Fibroblast of lung (primary cell): ENCODE measurements at places on chromosomes 16 and 17. TPM values are rescaled to one million over a fixed set of nuclear protein-coding genes. Genes with fewer than 3 reads are reported as not detected.

DNA sequence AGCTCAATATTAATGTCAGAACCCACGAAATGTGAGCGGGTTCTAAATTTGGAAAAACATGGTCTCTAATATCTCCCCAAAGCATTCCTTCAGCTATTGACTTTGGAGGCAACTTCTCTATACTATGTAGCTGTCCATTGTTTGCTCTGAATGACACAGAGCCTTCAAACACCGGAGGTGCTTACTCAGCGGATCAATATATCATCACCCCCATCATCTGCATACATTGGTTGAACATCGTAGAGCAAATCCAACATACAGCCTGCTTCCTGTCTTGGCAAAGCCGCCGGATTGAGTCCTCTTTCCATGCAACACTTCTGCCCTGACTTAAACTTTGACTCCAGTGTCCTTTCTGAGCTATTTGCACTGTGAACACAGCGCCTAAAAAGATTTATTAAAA is 61.3 kb downstream of the C17orf67 start:
- DNase-seq, result no peak

DNA sequence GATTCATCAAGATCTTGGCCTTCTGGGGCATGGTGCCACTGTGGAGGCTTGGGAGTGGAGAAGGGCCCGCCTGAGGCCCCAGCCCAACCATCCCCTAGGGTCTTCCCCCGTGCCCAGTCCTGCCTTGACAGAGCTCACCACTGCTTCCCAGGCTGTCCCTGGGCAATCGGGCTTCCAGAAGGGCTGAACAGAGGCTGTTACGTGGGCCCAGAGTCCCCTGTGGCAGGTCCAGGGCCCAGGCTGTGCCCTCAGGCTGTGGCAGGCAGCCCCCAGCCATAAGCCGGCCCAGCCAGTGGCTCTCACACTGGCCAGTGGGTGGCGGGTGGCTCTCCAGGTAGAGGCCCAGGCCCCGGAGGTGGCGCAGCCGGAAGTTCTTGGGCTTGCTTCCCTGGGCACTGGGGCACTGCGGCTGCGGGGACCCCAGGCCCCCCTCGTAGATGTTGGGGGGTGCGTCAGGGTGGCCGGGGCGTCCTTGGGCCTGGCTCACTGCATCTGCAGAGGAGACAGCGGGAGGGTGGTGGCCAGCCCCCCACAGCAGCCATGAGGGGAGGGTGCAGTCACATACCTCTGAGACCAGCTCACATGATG is 809 bp downstream of the C16orf90 start:
- no peak for DNase-seq

DNA sequence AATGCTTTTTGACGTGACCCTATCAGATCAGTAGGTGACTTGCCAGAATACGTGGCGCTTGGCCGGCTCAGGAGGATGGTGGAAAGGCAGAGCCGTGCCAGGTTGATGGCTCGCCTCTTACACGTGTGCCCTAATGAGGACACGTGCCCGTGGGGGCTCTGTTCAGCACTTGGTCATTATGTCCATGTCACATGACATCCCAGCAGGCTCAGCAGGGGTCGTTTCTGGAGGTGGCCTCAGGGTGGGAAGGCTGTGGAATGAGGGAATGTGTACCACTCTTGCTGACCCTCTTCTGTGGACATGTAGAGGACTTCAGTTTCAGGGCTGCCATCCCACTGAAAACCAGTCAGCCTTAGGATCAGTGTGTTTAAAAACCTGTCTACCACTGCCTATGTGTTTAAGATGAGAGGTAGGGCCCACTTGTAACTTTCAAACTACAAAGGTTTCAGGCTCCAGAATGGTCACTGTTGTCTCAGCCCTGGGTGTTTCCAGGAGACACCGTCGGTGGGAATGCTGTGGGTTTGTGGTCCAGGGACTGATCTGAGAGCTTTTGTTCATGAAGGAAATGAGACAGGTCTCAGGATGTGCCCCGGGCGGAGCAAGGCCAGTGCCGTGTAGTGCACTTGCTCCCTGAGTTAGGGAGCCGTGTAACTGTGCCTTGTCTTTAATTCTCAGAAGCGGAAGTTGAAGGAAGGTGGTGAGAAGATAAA is 12.1 kb downstream of the UBN1 start:
- no peak for DNase-seq

Gene CETP
- not detected in 2 replicates for total RNA-seq

- no peak for DNase-seq
Observed at GRCh38 chr16:47734081-47734857, 273.1 kb downstream of the PHKB start.

- DNase-seq, result no peak
Observed at GRCh38 chr17:45432405-45433158, at the start of gene ARHGAP27. ARHGAP27 (minus strand) TSS chr17:45432870; CDS start chr17:45430279, 2,591 bp downstream.

- DNase-seq, result no peak
Observed at GRCh38 chr17:78882540-78883088, 20.4 kb downstream of the CEP295NL start.

Gene RAC3
- 5.6 and 6.6 TPM in 2 replicates for total RNA-seq

Gene GCGR
- total RNA-seq, result not detected in 2 replicates

Gene SLC25A10
- 2.8 and 5.8 TPM in 2 replicates for total RNA-seq

DNA sequence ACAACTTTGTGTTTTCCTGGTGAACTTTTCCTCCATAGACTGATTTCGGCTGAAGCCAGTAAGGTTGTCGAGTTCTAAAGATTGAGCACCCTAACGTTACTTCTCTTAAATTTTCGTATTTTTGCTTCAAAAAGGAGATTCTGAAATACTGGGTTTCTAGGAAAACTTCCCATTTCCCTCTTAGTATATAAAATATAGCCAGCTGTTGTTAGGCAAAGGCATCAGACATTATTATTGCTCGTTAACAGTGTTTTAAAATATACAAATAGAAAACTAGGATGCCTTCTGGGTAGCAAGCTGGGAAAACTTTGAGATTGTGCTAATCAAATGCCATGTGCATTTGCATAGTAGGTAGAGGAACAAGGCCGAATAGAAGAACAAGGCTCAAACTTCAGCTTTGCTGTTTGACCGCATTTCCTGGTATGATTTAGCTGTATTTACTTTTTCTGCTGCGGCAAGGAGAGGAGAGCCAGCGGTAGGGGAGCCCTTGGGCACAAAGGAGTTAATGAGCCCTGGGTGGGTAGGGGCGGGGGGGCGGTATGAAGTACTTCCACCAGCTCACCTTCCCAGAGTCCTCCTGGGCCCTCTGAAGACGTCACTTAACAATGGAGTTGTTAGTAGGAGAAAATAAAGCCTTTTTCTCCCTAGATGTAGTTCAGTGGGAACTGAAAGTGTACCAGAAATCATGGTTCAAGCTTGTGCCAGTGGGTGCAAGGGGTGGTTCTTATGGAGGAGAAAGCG is 151.9 kb downstream of the MSI2 start:
- DNase-seq, result peak; percentile 42

Gene SCNN1B
- not detected in 2 replicates for total RNA-seq

Gene CORO6
- total RNA-seq, result 9.8 and 19.3 TPM in 2 replicates

DNA sequence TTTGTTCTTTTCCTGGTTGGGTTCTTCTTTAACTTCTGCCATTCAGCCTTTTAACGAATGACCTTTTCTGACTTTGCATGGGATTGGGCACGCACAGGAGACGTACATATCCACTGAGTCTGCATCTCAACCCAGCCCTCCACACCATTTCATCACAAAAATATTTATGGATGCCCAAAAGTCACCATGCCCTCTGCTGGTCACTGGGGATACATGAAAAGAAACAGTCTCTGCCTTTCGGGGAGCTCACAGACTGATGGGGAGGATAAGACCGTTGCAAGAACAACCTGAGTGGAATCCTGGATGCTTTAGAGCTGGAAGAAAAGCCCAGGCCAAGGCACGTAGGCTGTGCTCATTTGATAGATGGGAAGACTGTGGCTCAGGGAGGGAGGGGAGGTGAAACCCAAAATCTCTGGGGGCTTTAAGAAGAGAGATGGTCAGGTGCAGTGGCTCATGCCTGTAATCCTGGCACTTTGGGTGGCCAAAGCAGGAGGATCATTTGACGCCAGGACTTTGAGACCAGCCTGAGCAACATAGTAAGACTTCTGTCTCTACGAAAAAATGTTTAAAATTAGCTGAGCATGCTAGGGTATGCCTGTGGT is 7.9 kb upstream of the MT2A start:
- DNase-seq, result peak; percentile 55

- DNase-seq, result peak; percentile 34
Observed at GRCh38 chr16:4032768-4033167, 83.5 kb downstream of the ADCY9 start.
